Myocyte (in vitro differentiated cells): ENCODE measurements at places on chromosomes 3 and 15. TPM values are rescaled to one million over a fixed set of nuclear protein-coding genes. Genes with fewer than 3 reads are reported as not detected.

Gene SCAANT1
- total RNA-seq: not detected in 2 replicates

Gene B3GALNT1
- total RNA-seq: 0.99 and 2.3 TPM in 2 replicates

Gene CYP1A1
- total RNA-seq: not detected in 2 replicates

Gene SCN11A
- total RNA-seq: not detected in 2 replicates

Gene CASR
- total RNA-seq: not detected in 2 replicates

Gene BSN
- total RNA-seq: 0.31 and 0.45 TPM in 2 replicates

Gene GOLGA8M
- 0.64 TPM in 1 of 2 replicates, not detected in the other for total RNA-seq

Gene IGF1R
- total RNA-seq: 9.6 and 21.2 TPM in 2 replicates

Gene LSMEM2
- 0.47 and 2.7 TPM in 2 replicates for total RNA-seq

Gene SAMMSON
- 0.08 TPM in 1 of 2 replicates, not detected in the other for total RNA-seq

Gene CAND2
- total RNA-seq: 40.0 and 54.0 TPM in 2 replicates

Gene GPR87
- not detected in 2 replicates for total RNA-seq

Gene GOLGA8R
- 1.4 and 3.3 TPM in 2 replicates for total RNA-seq

Gene ZSCAN2
- total RNA-seq: 13.3 and 20.1 TPM in 2 replicates

Gene CCDC54
- total RNA-seq: not detected in 2 replicates

Gene INSYN1
- total RNA-seq: 0.32 and 0.73 TPM in 2 replicates

Gene TTLL13
- total RNA-seq: 0.08 TPM in 1 of 2 replicates, not detected in the other

Gene KIF7
- 6.3 and 8.0 TPM in 2 replicates for total RNA-seq

Gene RLBP1
- not detected in 2 replicates for total RNA-seq

Gene RASL12
- 0.94 TPM in 1 of 2 replicates, not detected in the other for total RNA-seq

Gene CCDC13
- total RNA-seq: 1.0 and 1.2 TPM in 2 replicates

Gene CHCHD6
- total RNA-seq: 11.8 and 21.9 TPM in 2 replicates

Gene CACNA1D
- not detected in 2 replicates for total RNA-seq

Gene GOLGA8G
- total RNA-seq: not detected in 2 replicates

Gene MYO9A
- total RNA-seq: 21.2 and 22.1 TPM in 2 replicates
